Cardiac septum (tissue), 1 donor: ENCODE measurements at places on chromosomes 4 and X. TPM values are rescaled to one million over a fixed set of nuclear protein-coding genes. Genes with fewer than 3 reads are reported as not detected.

CLIC2 gene
- 13.4 TPM for total RNA-seq

KLF8 gene
- 3.6 TPM for total RNA-seq

ANXA10 gene
- total RNA-seq = not detected

NUDT6 gene
- total RNA-seq = 9.4 TPM

CD40LG gene
- not detected for total RNA-seq

BEX2 gene
- total RNA-seq = 1.5 TPM

RHOXF2B gene
- not detected for total RNA-seq

MTMR8 gene
- total RNA-seq = 0.73 TPM

FAM53A gene
- total RNA-seq = 1.00 TPM

TMEM165 gene
- total RNA-seq = 56.4 TPM

ERAS gene
- not detected for total RNA-seq

PAK3 gene
- total RNA-seq = 0.78 TPM

SH3D19 gene
- total RNA-seq = 142 TPM

SPANXA2 gene
- total RNA-seq = not detected

YY2 gene
- 0.97 TPM for total RNA-seq

CLCN4 gene
- total RNA-seq = 23.4 TPM

PCDH10 gene
- total RNA-seq = 0.48 TPM

HSFX2 gene
- total RNA-seq = not detected

FAM184B gene
- 0.03 TPM for total RNA-seq

THAP9 gene
- 6.0 TPM for total RNA-seq

F11 gene
- 0.35 TPM for total RNA-seq

BTK gene
- 1.3 TPM for total RNA-seq
